ENCODE measurements at places on chromosomes 2 and 18.

DNA sequence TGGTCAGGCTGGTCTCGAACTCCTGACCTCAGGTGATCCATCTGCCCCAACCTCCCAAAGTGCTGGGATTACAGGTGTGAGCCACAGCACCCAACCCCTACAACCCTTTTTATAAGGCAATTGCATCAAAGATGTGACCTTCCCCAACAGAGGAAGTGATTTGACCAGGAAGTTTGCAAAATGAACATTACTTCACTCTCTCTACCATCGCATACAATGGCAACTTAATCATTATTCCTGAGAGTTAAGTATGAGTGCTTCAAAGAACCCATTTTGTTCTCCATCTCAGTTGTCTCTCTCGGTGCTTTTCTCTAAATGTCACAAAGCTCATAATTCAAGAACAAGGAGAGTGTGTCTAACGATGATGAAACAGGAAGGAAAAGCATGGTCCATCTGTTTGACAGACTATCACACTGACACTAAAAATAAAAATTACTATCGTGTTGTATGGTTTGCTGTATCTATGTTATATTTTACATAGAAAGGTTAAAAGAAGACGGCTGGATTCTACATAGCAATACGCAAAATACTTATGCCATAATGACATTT, 18.1 kb upstream of the CREG2 start:
- DNase-seq: no peak

DNA sequence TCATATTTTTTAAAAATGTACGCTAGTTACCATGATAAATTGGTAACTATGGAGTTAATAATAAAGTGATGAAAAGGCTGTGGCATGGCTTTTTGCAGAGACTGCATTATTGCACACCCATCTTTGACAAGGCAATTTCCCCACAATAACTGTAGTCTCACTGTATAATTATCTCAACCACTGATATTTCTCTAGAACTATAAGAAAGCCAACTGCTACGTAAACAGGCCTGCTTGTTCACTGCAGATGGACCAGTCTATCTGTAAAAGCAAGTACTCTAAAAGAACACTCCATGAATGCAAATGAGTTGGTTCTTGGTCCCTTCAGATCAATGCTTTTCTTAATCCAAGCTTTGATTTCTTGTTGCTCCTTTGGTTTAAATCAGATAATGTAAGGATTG, 218.7 kb downstream of the RBM43 start:
- DNase-seq: no peak

DNA sequence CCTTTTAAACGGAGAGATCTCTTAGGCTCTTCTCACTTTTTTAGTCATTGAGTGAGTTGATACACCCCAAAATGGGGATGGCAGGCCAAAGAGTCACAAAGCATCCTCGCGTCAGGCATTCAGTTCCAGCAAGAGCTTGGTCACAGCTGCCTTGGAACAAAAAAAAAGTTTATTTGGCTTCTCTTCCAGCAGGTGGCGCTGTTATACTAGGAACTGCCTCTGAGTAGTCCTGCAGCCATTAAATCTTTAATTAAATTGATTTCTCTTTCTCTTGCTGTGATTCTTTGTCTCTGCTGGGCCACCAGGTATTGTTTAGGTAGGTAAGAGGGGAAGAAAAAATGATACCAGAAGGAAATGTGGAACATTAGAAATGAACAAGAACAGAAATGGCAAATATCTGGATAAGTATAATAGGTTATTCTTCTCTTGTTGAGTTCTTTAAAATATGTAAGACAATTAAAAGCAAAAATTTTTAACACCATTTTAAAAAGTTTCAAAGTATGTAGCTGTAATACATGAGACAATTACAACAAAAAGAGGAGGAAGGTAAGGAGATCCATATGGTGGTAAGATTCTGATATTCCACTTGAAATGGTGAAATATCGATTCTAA, 175.1 kb downstream of the GALNT1 start:
- peak; percentile 47 for DNase-seq

- no peak for DNase-seq
Observed at GRCh38 chr2:137223722-137224121, 458.4 kb downstream of the THSD7B start.

- DNase-seq: no peak
Observed at GRCh38 chr18:48816554-48816953, 134.2 kb downstream of the SMAD7 start.

- no peak for DNase-seq
Observed at GRCh38 chr2:186058614-186059013, 320.0 kb downstream of the FSIP2 start.

DNA sequence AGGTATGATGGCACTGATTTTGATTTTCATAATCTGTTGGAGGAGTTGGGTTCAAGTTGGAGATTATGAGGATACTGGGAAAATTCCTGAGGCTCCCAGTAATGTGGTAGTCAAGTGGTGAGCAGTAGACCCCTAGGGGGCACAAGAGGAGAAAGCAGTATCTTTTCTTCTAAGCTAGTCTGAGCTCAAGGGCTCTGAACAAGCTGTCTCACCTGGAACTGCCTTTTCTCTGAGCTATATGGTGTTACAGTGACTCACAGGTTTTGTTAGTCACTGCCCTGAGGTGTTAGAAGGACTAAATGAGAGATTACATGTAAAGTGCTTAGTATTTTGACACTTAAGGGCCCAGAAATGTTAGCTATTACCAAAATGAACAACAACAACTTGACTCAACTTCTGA, 42.2 kb downstream of the CD302 start:
- DNase-seq: no peak

DNA sequence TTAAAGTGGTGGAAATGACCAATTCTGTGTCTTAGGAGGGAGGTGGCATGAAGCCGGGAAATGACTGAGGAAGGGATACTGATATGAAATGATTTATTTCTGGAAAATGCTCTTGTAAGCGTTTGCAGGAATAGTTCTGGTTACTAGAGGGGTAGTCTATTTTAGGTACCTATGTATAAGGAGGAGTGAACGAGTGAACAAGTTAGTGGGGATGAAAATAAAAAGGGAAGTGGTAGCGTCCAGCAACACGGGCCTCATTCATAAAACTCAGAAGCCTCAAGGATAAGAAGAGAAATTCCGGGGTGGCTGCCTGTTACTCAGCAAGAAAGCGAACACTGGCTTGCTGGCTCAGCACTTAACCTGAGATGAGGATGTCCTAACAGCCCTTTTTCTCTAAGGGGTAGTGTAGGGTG, 303.3 kb downstream of the NCKAP5 start:
- no peak for DNase-seq

DNA sequence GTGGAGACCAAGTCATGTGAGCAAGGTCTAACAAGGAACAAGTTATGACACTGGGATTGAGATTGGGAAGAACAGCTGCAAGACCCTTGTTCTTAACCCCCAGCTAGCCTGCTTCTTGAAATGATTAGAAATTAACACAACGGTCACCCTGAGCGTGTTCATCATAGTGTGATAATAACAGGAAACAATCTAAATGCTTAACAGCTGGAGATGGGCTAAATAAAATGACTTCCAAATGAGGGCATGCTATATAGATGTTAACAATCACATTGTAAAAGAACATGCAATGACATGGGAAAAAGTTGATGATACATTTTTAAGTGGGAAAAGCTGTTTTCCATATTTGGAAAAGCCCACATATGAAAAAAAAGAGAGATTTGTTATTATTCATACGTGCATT, 47.6 kb downstream of the RPL37A start:
- no peak for DNase-seq

- DNase-seq: no peak
Observed at GRCh38 chr2:152483276-152484063, 148.5 kb downstream of the FMNL2 start.

- no peak for DNase-seq
Observed at GRCh38 chr18:44625386-44625785, 55.3 kb upstream of the SETBP1 start.

DNA sequence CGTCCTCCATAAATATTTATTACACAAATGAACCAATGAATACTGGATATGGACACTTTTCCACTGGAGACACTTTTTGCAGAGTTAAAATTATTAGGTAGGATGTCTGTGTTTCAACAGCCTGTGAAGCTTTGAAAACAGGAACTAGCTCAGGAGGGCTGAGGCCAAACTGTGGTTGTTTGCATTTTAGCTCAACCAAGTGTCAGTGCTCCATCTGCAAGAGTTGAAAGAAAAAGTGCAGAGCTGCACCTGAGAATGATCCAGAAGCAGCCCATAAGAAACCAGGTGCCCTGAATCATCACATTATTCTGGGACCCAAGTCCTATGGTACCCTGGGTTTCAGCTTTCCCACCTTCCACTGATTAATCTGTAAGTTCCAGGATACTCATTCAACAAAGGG, 180.4 kb downstream of the TRIB2 start:
- DNase-seq: no peak

DNA sequence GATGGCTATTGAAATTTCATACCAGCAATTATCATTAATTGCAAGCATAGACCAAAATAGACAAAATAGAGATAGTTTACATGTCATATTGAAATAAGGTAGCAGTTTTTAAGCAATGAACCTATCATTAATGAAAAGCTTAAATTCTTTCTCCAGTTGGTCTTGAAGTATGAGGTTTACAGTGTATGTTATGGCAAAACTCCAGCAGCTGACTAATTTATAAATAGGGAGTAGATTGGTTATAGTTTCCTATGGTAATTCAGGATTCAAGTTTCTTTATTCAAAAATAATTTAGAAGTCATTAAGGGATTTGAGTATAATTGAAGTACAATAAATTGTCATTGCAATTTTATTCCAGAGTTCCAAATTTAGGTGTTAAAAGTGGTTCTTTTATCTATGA, 69.6 kb upstream of the COL5A2 start:
- no peak for DNase-seq

Measured in T-helper 17 cell (primary cell).